ENCODE measurements at places on chromosomes 2 and 18.

DNA sequence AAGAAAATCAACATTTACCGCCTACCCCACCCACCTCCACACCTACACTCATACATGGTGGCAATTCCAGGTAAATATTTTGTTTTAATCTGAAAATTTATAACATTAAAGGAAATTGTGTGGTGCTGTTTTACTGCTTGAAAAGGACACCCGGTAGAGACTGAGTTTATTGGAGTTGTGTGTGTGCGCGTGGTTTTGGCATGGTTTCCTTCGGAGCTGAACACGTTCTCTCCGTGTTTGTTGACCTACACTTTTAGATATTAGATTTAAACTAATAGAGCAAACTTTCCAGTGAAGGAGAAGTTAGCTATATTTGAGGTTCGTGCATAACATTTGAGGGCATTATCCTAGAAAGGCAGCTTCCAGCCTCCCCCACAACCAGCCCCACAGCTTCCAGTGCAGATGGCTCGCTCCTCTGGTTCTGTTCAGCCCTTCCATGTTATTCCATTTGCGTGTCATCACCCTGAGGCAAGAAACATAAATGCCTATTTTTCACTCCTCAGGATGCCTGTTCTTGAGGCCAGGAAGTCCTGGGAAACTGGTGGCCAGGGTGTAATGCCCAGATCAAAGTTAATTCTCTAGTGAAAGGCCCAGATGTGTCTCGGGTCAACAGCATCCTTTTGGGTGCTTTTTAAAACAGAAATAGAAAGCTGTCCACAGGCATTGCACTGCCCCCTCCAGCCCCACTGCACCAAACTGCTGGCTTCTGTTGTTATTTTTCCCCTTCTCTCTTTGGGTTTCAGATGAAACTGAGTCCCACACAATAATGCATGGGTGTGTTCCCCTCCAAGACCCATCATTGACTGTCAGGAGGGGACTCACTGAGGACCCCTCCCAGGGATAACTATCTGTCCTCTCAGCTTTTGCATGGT is 190.2 kb downstream of the SETBP1 start:
- no peak for DNase-seq

DNA sequence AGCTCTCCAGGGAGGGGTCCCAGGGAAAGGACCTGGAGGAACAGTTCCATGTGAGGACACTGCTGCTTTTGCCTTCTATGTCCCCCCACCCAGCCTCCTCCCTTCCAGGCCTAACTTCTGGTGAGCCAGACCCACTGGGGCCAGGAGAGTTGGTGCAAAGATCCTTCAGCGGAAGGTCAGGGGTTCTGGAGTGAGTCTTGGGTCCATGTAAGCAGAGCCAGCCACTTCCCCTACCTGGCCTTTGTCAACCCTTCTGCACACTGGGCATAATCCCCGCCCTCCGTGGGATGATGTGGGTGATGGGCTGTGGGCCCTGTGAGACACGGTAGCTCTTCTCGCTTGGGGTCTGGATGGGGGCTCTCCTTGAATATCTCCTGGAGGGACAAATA is 76.9 kb downstream of the RHOB start:
- DNase-seq, result no peak

- DNase-seq, result no peak
These were observed 38.1 kb upstream of the LBH start for GRCh38 chr2:30193104-30193681.

DNA sequence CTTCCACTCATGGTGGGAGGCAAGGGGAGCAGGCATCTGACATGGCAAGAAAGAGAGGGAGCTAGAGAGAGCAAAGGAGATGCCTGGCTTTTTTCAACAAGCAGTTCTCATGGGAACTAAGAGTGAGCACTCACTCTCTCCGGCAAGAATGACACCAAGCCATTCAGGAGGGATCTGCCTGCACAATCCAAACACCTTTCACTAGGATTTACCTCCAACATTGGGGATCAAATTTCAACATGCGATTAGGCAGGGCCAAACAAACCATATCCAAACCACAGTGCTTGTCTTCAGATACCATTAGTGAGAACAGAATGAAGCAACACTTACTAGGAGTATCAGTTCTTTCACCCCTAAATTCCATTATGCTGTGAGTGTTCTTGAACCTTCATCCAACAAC is 77.3 kb downstream of the FIGN start:
- DNase-seq, result no peak

DNA sequence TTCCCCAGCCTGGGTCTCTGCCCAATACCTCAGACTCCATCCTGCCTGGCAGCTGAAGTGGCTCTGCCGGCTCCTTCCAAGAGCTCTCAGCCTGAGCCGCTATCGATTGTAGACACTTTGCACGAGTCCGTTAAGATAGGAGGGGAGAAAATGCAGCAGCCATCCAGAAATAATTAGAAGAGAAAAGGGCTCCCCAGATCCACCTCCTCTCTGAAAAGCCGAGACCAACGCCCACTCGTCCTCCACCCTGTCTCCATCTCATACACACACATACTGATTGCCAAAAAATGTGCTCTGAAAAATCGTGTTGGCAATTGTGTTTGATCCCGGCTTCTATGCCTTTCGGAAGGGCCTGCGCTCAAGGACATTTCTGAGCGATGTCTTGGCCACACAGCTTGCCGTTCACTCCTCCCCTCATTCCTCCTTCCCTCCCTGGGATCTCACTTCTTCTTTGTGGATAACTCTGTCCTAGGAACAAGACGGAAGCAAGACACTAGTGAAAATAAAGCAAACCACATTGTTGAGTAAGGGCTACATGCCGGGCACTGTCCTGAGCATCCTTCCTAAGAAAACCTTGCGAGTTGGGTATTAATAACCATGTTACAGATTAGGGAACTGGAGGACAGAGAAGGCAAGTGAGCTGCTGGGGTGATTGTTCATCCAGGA is 372.8 kb upstream of the MYT1L start:
- no peak for DNase-seq

- no peak for DNase-seq
These were observed 255.3 kb downstream of the NR4A2 start for GRCh38 chr2:156077041-156077742.

GRCh38 chr2:4947911-4948310 is 744.3 kb upstream of the SOX11 start:
- no peak for DNase-seq

DNA sequence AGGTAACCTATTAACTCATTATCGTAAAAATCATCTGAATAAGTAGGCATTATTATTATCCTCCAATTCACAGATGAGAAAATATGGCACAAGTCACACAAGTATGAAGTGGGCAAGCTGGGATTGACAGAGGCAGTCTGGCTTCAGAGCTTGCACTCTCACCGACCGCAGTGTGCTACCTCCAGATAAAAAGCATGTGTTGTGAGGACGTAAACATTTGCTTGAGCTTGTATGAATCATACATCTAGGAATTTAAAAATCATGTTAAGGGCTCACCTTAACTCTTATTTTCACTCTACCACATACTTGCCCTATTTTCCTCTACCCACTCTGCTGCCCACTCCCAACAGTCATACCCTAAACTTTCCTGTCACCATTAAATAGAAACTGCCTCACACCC is 65.3 kb upstream of the AMMECR1L start:
- no peak for DNase-seq

DNA sequence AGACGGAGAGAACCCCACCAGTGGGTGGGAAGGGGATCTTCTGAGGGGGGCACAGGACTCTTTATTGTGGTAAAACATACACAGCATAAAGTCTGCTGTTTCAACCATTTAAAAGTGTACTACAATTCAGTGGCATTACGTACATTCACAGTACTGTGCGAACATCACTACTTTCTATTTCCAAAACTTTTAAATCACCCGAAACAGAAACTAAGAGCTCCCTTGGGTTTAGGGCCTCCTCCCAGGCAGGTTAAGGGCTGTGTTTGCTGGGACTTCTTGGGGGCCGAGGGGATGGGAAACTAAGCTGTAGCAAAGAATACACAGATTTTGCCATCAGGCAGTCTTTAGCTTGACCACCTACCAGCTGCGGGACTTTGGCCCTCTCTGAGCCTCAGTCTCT is 242.0 kb downstream of the HAUS1 start:
- DNase-seq, result no peak

- no peak for DNase-seq
These were observed 20.3 kb downstream of the TBR1 start for GRCh38 chr2:161436411-161436810.

DNA sequence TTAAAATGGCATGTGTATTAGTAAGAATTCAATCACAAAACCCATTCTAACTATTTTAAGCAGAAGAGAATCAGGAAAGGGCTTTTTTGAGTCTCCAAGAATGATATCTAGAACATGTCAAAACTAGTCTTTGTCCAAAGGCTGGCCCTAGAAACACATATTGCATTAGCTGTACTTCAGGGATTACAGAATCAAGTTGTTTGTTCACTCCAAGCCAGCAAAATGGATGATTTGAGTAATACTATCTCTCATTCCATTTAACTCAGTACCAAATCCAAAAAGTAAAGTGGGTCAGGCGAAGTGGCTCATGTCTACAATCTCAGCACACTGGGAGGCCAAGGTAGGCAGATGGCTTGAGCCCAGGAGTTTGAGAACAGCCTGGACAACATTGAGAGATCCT is 41.3 kb downstream of the ATF2 start:
- DNase-seq, result no peak

GRCh38 chr2:54952978-54953456 is 97.2 kb downstream of the RTN4 start:
- DNase-seq, result no peak

GRCh38 chr2:61998426-61998825 is 93.0 kb downstream of the COMMD1 start:
- DNase-seq, result no peak

DNA sequence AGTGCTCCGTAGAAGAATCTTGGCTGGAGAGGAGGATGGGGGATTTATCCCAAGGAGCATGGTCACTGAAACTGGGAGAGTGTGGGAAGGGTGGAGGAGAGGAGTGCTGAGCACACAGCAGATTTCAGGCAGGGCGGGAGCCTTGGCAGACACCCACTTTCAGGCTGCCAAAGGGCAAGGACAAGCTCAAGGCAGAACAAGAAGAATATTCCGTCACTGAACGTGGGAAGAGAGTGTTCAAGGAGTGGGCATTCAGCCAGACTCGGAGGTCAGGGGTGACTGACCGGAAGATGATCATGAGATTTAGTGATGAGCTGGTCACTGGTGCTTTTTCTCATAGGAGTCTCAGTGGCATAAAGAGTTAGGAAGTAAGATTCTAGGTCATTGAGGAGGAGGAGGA is 136.2 kb upstream of the RASGRP3 start:
- no peak for DNase-seq

DNA sequence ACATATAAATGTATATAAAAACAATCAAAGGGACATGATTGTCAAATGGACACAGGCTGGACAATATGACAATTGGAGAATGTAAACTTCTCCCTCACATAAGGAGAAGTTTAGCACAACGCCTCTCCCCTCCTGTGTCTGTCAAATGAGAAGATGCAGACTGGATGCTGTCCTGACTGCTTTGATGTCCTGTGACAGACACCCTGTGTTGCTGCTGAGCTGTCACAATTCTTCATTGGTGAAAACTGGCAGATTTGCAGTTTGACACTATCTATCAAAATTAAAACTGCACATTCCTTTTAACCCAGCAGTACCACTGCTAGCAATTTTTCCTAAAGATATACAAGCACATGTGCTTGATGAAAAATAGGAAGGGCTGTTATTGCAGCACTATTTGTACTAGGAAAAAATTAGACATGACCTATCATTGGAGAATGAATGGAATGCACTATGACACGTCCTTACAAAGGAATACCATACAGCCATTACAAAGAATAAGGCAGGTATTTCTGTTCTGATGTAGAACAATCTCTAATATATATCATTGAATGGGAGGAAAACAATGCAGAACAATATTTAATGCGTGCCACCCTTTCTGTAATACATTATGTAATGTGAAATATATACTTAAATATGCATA is 12.4 kb downstream of the DPYSL5 start:
- no peak for DNase-seq

DNA sequence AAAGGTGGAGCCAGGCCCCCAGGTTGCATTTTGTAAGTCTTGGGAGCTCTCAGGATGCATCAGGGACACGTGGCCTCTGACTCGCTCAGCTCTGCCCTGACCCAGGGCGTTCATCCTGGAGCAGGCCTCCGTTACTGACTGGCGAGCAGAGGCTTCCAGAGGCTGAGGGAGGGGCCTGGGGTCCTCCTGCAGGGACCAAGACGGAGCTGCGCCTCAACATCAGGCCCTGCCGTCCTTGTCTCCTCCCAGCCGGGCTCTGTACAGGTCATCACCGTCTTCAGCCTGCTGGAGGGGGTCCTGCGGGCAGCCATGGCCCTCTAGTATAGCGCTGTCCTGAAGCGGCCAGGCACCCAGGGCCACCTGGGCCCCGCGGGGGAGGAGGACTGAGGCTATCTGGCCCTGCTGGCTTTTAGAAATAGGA is 10.2 kb upstream of the ALPP start:
- DNase-seq, result no peak

DNA sequence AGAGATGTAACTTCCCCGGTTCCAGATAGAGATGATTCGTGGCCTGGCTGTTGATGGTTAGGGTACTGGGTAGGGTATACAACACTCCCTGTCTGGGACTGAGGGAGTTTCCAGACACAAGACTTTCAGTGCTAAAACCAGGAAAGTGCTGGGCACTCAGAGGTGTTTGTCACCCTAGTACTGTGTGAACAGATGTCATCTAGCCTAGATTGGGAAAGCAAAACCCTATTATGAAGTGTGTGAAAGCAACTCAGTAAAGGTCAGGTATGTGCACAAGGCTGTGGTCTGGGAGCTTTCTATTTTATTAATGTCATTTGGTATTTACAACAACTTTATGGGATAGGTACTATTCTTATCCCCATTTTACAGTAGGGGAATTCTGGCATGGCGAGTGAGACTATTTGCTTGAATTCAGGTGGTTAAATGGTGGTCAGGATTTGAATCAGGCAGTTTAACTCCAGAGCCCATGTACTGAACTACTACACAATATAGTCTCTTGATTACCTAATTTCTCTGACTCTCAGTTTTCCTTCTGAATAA is 2.6 kb downstream of the BZW1 start:
- DNase-seq, result no peak

DNA sequence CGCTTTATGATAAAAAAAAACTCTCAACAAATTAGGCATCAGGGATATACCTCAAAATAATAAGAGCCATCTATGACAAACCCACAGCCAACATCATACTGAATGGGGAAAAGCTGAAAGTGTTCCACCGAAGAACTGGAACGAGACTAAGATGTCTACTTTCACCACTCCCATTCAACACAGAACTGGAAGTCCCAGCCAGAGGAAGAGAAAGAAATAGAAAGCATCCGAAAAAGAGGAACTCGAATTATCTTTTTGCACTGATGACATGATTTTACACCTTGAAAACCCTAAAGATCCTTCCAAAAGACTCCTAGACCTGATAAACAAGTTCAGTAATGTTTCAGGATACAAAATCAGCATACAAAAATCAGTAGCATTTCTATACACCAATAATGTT is 121.6 kb downstream of the ZRANB3 start:
- DNase-seq, result no peak

- no peak for DNase-seq
These were observed 47.8 kb downstream of the ARHGEF4 start for GRCh38 chr2:130884503-130884902.

- DNase-seq, result no peak
These were observed 46.3 kb downstream of the RTTN start for GRCh38 chr18:70158992-70159717.
